ENCODE measurements at places on chromosomes 7 and 10.

GRCh38 chr10:12019283-12019971 is 23.2 kb downstream of the UPF2 start:
- DNase-seq, result no peak

DNA sequence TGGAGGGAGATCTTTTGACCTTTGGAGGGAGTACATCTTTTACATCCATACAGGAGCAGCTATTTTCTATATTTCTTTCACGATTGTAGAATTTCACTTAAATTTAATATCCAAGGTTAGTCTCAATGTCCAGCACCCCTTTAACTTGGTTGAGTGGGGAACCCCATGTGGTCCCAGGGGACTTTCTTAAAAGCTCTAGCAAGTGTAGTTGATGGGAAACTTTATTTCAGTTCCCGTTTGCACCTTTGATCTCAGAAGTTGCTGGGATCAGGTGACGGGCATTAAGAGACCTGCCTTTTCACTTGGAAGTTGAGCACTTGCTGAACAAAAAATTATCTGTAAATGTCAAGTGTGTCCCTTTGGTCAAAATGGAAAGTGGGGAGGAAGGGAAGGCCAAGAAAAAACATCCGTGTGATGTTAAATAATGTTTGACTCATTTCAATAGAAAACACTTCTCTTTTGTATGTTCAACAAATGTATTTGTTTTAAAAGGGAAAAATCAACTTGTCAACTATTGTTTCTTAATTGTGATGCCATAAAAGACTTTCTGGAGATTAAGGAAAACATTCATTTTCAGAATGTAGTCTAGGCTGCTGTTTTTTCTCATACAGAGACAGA is 370.1 kb upstream of the GALNT17 start:
- DNase-seq, result no peak

DNA sequence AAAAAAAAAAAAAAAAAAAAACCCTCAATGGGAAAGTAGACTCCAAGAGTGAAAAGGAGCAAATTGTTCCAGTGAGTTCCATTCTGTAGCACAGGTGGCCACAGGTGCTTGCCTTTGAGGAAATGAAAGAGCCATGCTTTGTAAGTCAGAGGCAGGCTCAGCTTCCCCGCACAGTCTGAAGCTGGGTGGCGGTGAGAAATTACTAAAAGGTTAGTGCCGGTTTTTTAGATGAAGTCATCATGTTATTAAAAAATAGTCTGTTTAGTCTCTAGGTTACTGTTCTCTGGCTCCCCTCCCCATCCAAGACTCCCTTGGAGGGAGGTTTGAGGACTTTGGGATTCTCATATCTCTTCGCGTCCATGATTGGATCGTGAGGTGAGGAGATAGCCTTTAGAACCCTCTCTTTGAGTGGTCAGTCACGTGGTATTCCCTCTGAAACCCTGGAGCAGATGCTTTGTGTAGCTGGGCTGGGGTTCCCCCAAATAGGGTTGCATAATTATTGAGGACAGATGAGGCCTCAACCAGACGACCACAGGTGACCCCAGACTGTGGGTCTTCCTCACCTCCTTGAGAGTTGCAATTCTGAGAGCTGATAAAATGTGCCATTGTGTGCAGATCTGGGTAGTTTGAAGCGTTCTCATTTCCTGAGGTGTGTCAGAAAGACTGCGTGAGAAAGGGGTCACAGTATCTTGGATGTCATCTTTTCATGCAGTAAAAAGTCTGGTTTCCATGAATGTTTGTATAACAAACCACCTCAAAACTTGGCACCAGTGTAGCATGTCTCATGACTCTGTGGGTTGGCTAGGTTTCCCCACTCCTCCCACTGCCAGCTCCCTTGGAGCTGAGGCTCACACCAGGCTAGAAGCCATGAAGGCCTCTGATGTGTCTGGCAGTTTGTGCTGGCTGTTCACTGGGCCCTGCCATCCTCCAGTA is 27.1 kb downstream of the OGDH start:
- DNase-seq, result peak; percentile 69

DNA sequence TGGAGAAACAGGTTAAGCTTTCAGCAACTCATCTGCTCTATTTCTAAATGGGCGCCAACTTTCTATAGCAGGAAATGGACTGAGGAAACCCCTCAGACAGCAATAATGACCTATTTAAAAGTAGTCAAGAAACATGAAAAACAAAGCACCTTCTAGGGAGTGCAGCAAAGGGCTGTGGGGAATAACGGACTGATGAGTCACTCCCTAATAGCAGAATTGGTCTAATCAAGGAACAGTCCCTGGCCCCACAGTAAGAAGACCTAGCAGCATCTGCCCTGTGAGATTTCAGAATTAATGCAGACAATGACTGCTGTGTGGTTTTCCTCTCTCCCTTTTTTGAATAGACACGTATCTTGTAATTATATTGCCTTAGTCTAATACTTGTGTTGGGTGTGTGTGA is 602.9 kb downstream of the IPMK start:
- no peak for DNase-seq

DNA sequence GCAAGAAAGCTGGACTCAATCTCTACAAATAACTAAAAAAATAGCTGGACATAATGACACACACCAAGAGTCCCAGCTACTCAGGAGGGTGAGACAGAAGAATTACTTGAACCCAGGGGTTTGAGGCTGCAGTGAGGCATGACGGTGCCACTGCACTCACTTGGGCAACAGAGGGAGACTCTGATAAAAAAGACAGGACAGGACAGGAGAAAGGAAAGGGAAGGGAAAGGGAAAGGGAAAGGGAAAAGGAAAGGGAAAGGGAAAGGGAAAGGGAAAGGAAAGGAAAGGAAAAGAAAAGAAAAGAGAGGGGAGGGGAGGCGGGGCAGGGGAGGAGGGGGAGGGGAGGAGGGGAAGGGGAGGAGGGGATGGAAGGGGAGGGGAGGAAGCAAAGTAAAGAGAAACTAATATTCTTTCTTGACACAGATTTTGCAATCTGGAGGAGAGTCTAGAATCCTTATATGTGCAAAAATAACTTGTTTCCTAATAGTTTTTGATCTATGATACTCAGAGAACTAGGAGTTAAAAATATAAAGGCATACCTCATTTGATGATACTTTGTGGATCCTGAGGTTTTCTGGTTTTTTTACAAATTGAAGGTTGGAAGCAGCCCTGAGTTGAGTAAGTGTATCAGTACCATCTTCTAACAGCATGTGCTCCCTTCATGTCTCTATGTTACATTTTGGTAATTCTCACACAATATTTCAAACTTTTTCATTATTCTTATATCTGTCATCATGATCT is 8.0 kb downstream of the SAR1A start:
- DNase-seq, result no peak

- DNase-seq, result no peak
Observed at GRCh38 chr10:80523773-80524172, 13.9 kb upstream of the SH2D4B start.

DNA sequence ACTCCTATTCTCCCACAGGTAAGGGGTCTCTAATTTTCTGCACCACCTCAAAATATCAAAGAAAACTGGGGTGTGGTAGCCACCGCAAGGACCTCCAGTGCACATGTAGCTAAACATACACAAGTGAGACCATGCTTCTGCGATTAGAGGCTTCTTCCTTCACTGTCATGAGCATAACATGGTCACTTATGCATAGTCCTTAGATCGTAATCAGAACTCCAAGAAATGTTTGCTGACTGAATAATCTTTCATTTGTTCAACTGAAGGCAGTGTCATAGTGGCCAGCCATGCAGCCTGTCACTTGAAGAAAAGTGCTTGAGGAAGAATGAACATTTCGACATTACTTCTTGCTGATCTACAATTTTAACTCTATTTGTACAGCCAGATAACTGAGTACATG is 14.6 kb downstream of the TWIST1 start:
- DNase-seq, result no peak

- peak; percentile 73 for DNase-seq
Observed at GRCh38 chr7:24704311-24704710, 53.0 kb downstream of the GSDME start.

- peak; percentile 75 for DNase-seq
Observed at GRCh38 chr7:89002981-89003956, 207.7 kb upstream of the TEX47 start.

DNA sequence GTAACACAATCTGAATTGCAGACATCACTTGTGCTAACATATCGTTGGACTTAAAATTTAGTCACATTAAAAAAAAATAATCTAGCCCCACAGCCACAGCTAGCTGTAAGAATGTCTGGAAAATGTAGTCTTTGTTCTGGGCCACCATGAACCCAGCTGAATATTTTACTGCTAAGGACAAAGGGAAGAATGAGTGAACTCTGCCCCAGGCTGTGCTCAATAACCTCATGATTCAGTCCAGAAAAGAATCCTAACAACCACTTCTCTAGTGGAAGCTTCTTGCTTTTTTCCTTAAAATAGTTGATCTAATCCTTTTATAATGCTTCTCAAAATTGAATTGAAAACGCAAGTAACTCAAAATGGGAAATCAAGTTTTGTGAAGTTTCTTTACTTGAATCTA is 25.6 kb upstream of the SOSTDC1 start:
- no peak for DNase-seq

- DNase-seq, result peak; percentile 80
Observed at GRCh38 chr10:35640474-35640873, 1.6 kb downstream of the FZD8 start.

GRCh38 chr10:77925410-77925794 is 1.2 kb downstream of the DLG5 start:
- DNase-seq, result peak; percentile 78

GRCh38 chr10:62860946-62861345 is 44.8 kb upstream of the EGR2 start:
- DNase-seq, result peak; percentile 29

DNA sequence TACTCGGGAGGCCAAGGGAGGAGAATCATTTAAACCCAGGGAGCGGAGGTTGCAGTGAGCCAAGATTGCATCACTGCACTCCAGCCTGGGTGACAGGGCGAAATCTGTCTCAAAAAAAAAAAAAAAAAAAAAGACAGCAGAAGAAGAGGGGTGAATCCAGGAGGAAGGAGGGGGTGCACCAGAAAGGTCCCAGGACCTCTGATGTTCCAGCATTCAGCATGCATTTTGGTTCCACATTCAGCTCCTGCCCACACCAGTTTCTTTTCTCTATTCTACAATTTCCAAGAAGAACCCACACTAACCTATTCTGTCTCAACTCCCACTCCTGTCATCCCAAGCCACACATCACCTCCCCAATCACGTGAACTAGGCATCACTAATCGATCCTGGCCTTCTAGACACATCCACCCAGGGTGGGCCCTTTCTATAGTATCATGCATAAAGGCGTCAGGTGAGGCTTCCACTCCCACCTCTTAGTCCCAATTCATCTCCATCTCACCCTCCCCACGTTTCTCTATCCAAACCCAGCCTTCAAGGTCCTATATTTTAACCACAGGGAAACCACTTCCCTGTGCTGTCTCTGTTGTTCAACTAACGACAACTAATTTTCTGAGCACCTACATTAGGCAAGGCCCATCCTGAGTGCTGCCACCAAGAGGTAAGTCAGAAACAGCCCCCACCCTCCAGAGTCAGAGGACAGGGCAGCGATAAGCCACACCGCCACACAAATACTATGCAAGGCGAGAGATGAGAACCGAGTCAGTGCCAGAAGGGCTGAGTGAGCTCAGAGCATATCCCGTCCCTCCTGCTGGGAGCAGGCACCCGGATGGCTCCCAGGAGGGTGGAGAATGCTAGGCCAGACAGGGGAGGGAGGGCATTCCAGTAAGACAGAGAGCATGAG is 2.2 kb downstream of the ANXA11 start:
- DNase-seq, result peak; percentile 79

DNA sequence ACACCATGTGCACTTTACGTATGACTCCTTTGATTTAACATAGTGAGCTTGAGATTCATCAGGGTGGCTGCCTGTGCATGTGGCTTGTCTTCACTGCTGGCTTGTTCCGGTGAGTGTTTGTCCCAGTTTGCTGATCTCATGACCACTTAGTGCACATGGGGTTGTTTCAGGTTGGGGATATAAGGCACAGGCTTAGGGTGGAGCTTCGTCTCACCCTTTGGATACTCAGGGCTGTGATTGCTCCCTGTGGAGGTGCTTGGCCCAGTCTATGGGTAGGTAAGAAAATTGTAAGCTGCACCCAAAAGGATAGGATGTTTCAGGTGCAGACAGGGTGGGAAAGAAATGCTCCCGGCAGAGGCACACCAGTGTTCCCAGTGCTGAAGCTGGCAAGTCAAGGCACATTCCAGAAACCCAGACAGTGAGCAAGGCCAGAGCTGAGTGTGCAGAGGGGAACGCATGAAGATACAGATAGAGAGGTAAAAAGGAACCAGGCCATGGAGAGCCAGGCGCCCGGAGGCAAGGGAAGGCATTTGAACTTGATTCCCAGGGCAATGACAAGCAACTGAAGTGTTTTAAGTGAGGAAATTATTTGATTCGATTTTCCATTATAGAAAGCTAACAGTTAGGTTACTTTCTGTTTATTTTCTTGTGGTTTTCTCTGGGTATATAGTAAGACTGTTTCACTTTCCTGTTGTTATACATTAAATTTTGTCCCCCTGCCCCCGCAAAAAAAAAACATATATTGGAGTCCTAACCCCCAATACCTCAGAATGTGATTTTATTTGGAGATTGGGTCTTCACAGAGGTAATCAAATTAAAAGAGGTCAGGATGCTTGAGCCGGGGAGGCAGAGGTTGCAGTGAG is 289.8 kb upstream of the KLF6 start:
- no peak for DNase-seq

- DNase-seq, result no peak
Observed at GRCh38 chr7:14974688-14975087, 72.1 kb upstream of the DGKB start.

DNA sequence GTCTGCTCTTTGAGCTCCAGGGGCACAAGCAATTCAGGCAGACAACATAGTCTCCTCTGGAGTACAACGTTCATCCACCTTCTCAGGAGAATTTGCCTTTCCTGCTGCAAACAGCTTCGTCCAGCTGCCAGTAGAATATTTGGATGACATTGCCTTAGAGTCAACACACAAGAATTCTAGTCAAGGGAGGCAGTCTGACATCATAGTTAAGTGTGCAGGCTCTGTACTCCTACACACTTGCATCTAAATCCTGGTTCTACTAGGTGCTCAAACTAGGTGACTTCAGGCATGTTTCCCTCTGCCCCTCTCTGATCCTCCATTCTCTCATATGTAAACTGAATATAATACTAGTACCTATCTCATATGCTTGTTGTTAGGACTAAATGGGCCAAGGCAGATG is 314.8 kb downstream of the HPSE2 start:
- peak; percentile 91 for DNase-seq

Measured in muscle of leg (tissue), 16 donors.